H54 (cell line): ENCODE measurements at places on chromosomes 7 and 10.

DNA sequence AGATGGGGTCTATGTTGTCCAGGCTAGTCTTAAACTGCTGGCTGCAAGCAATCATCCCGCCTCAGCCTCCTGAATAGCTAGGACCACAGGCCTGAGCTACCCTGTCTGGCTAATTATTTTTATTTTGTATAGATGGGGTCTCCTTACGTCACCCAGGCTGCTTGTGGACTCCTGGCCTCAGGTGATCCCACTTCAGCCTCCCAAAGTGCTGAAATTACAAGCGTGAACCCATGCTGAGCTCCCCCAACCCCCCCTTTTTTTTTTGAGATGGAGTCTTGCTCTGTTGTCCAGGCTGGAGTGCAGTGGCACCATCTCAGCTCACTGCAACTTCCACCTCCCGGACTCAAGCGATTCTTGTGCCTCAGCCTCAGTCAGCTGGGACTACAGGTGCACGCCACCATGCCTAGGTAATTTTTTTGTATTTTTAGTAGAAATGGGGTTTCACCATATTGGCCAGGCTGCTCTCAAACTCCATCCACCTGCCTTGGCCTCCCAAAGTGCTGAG, 25.4 kb downstream of the FAM25A start:
- no peak for DNase-seq

GRCh38 chr10:63833411-63834060, 312.3 kb downstream of the REEP3 start:
- DNase-seq = no peak

- DNase-seq = peak; percentile 60
Observed at GRCh38 chr7:16484453-16485158, 19.1 kb upstream of the SOSTDC1 start.

GRCh38 chr7:158816271-158816670, 13.0 kb downstream of the ESYT2 start:
- no peak for DNase-seq

- no peak for DNase-seq
Observed at GRCh38 chr10:94481410-94481809, 64.2 kb upstream of the HELLS start.

DNA sequence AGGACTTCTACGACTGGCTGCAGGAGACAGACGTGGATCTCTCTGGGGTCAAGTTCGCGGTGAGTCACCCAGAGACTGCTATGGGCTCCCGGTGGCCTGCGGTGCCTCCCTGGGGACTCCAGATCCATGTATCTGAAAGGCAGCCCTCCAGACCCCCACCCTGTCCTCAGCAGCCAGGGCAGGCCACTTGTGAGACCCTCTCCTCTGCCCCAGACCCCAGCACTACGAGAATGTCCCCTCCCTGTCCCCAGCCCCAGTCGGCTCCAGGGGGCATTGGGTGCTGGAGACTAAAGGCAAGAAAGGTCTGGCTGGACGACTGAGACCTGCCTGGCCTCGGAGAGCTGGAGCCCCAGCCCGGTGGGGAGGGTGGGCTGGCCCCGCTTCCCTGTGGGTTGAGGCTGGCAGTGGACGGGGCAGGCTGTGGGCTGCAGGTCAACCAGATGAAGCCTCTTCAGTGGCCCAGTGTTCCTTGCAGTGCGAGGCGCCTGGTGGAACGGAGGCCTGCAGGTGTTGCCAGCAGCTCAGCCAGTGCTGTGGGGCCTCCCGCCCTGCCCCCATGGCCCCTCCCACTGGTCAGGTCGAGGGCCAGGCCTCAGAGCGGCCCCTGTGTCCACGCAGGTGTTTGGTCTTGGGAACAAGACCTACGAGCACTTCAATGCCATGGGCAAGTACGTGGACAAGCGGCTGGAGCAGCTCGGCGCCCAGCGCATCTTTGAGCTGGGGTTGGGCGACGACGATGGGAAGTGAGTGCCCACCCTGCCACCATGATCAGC, 13.8 kb downstream of the TMEM120A start:
- DNase-seq = no peak

GRCh38 chr7:110827936-110828335, 263.0 kb upstream of the LRRN3 start:
- no peak for DNase-seq
